ENCODE measurements at places on chromosomes 3 and 15.

- DNase-seq: peak; percentile 90
Observed at GRCh38 chr3:122415762-122416654, at the start of gene WDR5B. WDR5B (minus strand) TSS chr3:122416062; CDS start chr3:122415528, 534 bp downstream.

DNA sequence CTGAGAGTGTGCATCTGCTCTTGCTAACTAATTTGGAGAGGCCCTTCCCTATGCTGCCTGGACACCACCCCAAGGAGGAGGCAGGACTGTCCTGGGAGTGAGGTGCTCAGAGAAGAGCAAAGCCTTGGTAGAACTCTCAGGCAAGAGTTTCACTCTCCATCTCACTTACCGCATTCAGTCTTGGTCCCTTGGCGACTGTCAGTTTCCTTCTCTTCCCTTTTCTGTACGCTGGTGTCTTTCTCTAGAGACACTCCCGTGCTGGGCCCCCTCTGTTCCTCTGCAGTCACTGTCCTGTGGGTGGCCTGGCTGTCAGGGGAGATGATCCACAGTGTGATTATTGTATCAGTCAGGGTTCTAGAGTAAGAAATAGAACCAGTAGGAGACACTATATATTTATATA lies 44.0 kb downstream of the IDH2 start:
- no peak for DNase-seq

DNA sequence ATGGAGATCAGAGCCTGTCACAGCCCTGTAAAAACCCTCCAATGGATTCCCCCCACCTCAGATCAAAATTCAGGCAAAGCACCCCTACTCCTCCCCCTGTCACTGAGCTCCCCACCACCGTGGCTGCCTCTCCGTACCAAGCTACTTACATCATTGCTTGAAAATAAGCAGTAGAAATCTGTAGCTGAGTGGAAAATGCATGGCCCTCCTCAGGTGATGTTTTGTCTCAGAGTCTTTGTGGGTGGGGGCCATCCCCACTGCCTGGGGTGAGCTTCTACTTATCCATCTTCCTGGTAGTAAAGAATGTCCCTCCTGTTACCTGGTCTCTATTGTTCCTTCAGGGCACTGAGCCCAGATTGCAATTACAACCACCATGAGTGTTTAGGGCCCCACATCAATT lies 34.5 kb downstream of the SLCO2A1 start:
- DNase-seq: no peak

GRCh38 chr15:75508840-75509532 lies 57.5 kb upstream of the SIN3A start:
- DNase-seq: no peak

DNA sequence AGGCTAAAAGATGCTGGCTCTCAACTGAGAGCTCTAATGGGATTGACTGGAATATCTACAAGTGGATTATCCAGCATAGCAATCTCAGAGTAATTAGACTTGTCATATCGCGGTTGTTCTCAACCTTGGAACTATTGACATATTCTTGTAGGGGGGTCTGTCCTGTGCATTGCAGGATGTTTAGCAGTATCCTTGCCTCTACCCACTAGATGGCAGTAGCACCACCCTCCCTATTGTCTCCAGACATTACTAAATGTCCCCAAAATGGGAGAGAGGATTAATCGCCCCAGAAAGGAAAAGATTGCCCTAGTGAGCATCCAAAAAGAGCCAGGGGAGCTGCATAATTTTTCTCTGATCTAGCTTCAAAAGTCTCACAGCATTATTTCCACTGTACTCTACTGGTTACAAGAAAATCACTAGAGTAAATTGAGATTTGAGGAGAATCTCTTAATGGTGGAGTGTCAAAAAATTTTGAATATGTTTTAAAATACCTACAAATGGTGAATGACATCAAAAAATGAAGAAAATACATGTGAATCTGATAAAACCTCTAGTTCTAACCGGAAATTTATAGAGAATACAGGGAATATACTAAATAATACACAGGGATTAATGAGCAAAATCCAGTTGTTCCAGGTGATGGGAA lies 388.2 kb upstream of the AGTR1 start:
- DNase-seq: no peak

DNA sequence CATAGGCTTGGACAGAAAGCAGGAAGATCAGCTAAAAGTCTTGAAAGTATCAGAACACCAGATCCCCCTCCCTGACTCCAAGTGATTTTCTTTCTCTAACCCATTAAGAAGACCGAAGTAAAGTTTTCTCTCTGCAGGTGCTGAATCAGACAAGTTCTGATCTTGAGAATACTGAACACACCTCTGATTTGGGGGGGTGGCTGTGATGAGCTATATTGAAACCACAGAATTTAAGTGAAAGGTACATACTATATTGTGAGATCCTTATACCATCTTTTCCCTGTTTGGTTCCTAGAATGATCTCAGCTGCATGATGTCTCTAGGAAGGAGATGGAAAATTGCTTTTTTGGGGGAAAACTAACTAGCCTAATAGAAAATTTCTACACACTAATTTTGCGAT lies 196.0 kb downstream of the DIPK2A start:
- no peak for DNase-seq

GRCh38 chr3:71039332-71039731 lies 544.2 kb downstream of the FOXP1 start:
- no peak for DNase-seq

DNA sequence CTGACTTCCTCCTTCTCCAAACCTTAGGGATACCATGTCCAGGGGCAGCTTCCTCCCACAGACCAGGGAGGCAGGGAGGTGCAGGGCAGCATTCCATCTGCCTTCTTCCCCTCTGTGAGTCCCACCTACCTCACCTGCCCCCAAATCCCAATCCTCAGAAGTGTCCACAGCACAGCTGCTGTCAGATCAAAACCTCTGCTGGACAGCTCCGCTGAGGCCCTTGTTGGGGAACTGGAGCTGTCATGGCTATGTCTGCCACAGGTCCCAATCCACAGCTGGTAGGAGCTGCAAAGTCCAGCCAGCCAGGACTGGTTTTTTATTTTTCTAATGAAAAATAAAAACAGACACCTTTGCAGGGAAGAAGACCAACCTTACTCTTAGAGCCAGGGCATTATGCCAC lies 40.7 kb upstream of the TBC1D21 start:
- no peak for DNase-seq

DNA sequence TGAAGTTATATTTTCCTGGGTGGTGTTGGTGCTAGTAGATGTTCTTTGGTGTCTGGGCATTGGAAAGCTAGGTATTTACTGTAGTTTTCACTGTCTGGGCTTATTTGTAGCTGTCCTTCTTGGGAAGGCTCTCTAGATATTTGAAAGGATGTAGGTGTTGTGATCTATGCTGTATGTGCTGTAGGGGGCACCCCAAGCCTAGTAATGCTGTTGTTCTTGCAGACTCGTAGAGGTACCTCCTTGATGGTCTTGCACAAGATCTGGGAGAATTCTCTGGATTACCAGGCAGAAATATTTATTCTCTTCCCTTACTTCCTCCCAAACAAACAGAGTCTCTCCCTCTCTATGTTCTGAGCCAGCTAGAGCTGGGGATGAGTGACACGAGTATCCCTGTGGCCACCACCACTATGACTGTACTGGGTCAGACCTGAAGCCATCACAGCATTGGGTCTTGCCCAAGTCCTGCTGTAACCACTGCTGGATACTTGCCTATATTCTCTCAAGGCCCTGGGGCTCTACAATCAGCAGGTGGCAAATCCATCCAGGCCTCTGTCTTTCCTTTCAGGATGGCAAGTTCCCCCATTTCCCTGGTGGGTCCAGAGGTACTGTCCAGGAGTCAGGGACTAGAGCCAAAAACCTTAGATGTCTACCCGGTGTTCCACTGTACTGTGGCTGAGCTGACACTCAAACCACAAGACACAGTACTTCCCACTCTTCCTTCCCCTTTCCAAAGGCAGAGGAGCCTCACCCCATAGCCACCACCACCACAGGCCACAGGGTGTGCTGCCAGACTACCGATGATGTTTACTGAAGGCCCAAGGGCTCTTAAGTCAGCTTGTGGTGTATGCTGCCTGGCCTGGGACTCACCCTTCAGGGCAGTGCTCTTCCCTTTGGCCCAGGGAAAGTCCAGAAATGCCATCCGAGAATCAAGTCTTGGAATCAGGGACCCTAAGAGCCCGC lies 195.2 kb upstream of the DPPA4 start:
- no peak for DNase-seq

DNA sequence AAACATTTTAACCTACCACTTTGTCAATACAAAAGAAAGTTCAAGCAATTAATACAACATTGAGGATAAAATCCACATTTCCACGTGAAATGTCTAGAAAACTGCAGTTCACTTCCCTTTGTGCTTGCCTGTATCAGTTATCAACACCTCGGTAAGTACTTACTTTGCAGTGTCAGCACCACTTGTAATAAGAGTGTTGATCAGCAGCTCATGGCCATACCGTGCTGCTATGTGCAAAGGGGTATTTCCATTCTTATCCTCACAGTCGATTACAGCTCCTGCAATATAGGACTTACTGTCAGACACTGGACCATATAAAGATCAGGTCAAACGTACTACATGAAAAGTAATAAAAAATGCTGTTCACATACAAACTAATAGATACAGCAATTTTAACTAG lies 84.4 kb downstream of the ANKRD28 start:
- no peak for DNase-seq

- DNase-seq: no peak
Observed at GRCh38 chr15:99974246-99974645, 241.0 kb upstream of the LYSMD4 start.

DNA sequence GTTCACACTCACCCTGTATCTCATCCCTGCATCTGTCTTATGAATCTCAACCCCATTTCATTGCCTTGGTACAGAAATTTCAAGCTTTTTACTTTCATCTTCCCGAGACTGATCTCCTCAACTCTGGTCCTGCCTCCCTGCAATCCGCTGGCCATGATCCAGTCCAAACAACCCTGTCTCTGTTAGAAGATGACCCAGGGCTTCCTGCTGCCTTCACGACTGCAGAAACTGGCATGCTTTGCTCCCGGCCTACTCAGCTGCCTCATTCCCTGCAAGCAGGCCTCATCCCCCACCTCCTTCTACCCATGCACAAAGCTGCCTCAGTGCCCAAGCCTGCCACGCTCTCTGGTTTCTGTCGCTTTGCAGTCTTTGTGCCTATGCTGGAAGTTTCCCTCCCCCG lies 12.4 kb downstream of the HES1 start:
- DNase-seq: no peak

- DNase-seq: no peak
Observed at GRCh38 chr3:184568924-184569829, 7.6 kb downstream of the EPHB3 start.

DNA sequence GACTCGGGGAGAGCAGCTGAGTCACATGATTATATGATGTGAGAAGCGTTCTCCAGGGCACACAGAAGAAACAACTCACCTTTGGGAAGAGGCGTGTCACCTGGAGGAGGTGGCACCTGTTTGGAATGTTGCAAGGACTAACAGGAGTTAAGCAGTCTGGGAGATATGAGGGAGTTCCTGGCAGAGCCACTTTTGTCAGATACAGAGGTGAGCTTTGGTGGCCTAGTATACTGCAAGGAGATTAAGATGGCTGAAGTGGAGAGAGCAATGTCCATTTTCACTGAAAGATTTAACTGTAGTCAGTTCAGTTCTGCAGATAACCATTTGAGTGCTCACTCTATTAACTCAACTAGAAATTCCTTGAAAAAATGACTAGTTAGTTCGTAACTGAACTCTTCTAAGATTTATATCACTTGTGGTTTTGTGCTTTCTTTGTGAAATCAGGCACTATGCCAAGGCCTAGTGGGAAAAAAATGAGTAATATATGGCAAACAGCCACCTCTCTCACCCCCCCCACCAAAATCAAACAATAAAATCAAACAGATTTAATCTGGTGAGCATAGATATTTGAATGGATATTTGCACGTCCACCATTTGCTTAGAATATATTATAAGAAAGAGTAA lies 61.3 kb downstream of the CRYBG3 start:
- no peak for DNase-seq

DNA sequence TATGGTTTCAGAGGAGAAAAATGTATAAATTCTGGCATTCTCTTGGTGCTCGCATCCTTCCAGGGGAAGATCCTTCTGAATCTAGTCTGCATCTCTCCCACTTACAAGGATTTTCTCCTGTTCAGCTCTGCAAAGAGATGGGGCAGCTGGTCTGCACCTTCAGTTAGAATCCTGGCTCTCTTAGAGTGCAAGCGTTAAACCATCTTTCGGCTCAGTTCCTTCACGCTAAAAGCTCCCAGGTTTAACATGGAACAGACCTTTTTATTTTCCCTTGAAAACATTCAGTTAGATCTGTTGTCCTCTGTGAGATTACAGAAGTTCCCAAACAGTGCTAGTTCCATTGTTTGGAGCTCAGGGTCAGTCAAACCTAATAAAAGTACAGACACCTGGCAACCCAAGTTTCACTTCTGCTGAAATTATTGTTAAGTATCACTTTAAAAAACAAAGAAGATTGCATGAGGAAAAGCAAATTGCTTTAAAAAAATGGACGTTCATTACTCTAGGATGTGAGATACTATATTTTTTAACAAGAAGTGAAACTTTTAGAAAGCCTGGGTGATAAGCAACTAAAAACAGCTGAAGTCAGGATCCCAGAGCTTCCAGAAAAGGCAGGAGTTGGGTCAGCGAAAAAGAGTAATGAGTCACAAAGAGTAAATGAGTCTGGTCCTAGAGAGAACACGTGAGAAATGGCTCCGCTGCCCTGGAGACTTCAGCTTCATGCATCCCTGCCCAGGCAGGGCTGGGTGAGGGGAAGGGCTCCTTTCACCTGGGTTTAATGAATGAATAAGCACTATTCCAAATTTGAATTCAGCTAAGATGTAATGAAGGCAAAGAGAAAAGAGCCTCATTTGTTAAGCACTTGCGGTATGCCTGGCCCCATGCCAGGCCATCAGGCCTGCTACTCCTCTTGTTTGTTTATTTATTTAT lies 63.3 kb downstream of the ABTB1 start:
- DNase-seq: peak; percentile 40

DNA sequence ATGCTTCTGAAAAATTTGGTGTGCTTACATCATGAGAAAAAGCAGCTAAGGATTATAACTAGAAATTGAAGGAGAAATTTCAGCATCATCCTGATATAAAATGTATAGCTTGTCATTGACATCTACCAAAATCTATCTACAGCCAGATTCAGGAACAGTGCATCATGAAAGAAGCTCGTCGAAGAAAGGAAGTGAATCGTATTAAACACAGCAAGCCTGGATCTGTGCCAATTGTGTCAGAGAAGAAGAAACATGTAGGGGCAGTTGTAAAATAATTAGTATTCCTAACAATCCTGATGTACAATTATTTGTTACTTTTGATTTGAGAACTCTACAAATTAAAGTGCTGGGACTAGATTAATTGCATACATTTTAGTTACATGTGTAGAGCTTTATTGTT lies 37.2 kb downstream of the AP4E1 start:
- DNase-seq: no peak

DNA sequence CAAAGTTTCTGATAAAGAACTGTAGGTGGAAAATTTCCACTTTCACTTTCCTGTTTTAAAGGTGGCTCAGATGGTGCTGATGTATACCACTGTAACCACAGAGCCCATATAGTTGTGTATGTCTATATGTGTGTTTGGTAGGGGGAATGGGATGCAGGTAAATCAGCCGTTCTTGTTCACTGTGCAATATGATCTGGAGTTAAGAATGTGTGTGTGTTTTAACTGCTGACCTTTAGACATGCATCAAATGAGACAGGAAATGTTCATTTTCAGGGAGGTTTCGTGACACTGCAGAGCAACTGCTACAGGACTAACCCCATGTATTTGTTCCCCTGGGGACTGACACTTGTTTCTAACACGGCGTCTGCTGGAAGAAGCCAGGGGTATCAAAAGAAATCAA lies 180.5 kb downstream of the TAFA4 start:
- no peak for DNase-seq

All from GM18507 (cell line).